NCI-H1105 treated with DMSO at 0.1 percent for 48 hours (cell line): ENCODE measurements at places on chromosomes 5 and 9.

DNA sequence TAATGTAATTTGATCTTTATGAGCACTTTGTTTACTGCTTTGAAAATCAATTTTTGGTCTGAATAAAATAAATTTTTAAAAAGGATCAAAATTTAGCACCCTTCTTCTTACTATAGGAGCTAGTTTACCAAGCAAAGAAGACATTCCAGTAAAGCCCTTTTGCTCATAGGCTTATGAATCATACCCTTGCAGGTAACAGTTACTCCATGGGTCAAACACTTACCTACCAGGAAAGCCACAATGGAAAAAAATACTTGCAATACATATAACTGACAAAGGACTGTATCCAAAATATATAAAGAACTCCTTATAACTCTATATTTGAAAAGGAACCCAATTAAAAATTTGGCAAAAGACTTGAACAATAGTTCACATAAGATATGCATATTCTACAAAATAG is 66.6 kb downstream of the SHOC1 start:
- no peak for DNase-seq

DNA sequence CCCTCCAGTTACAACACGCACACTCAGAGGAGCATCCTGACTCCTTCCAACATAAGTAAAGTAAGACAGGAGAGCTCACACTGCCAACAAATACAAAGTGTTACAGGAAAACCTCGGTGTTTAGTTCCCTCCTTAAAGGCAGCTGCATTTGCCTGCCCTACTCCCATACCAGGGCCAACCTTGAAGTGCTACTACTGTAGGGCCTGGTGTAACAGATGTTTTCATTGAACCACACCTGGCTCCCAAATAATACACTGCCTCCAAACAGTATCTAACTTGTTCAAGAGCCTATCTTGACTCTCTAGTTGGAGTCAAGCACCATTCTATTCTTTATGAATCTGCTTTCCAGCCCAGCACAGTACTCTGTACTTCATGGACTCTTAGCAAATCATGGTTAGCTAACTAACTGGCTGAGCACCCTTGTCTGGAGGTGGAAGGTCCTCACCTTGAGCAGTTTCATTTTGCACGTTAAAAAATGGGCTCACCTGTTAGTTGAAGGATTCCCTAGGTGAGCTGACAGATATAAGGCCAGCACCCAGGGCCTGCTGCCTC is 34.6 kb downstream of the TTC39B start:
- peak; percentile 40 for DNase-seq

GRCh38 chr5:29469581-29469980 is 1723.9 kb upstream of the CDH6 start:
- DNase-seq: no peak

GRCh38 chr5:132058646-132059042 is 1.8 kb upstream of the IL3 start:
- no peak for DNase-seq

DNA sequence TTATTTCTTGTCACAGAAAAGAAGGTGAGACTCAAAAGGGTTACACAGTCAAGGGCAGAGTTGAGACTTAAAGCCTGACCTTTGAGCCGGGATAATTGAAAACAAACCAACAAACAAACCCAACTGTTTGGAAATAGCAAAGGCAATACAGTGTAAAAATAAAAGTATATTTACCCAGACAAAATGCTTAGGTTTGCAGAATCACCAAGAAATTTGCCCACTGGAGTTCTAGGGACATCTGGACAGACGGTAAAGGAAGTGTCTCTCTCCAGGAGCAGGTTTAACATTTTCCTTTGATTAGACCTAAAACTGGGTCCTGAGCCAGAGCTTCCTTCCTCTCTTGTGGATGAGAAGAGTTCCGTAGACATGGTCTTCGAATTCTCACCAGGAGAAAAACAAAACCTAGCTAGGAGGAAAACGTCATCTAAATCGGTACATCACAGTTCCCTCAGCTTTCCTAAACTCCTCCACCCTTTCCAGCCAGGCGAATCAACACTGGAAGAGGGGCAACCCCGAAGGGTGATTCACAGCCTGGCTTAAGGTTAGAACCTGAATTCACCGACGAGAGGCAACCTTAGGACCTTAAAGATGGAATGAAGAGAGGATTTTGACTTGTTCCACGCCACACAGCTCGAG is 673 bp downstream of the CDC25C start:
- DNase-seq: no peak

DNA sequence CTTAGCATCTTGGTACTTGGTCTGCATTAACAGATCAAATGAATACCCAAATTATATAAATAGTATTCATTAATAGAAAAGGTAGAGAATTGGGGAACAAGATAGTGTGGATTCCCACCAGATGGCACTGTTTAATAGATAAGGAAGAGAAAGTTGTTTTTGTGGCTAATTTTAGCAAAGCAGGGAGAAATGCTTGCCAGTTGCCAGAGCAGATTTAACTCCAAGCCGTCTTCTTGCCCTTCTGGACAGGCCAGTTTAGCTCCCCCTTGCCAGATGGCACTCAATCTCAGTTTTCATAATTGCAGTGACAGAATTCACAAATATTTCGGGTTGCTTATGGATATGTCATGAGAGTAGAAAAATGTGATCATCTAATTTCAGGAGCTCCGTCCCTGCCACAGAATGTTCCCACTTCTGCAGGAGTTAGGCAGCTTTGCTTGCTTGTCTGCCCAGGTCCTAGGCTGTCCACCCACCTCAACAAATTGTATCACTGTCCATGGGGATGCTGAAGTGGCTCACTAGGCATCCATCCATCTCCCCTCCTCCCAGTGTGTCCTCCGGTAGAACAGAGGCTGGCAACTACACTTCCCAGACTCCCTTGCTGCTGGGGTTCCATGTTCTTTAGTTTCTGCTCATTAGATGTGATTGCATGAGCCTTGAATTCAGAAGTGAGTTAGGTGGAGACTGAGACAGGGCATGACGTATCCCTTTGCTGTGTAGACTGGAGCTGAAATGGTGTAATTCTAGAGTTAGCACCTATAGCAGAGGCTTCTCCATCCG is 11.8 kb upstream of the HEXB start:
- peak; percentile 46 for DNase-seq

GRCh38 chr9:137276473-137277328 is 825 bp upstream of the TOR4A start:
- no peak for DNase-seq

GRCh38 chr9:120846906-120847305 is 4.2 kb upstream of the PSMD5 start:
- DNase-seq: no peak

- peak; percentile 5 for DNase-seq
These were observed 5.6 kb downstream of the C5orf24 start for GRCh38 chr5:134851307-134851923.

DNA sequence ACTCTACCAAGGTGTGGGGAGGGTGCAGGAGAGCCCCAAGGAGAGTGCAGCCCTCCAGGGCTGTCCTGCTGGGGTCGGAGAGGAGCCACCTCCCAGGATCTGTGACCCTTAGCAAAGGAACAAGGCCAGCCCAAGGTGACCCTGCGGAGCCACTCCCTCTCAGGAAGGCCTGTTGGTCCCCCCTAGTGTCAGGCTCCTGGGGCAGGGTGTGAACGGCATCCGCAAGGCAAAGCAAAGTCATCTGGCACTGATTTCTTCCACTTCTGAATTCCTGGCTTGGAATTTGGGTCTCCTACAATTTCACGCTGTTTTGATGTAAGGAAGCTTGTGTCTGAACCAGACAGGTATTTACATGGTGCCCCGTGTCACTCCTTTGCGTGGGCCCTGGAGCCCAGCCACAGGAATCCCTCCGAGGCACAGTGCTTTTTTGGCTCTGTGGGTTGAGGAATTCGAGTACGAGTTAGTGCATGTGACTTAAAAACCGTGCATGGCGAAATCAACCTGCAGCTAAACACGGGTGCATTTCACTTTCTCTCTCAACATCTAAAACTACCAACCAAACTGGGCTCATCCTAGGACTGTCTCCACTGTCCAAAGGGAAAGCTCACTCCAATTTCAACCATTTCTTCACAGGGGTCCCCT is 24.5 kb upstream of the GFPT2 start:
- no peak for DNase-seq

DNA sequence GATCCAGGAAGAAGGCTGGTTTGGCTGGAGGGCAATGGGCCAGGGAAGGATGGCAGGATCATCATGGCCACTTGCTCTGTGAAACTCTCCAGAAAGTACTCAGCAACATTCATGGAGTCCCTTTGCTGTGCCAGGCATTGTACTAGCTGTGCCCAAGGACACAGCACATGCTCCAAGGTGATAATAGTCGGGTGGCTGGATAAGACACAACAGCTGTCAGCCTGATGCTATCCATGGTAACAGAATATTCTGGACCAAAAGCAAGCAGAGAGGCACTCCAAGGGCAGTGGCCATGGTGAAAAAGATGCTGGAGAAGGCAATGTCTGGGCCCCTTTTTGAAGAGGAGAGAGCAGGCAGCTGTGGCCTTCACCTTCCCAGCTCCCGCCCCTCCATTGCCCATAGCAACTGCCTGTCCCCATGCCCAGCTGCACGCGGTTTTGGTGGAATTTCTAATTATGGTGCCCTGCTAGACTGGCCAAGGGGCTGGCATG is 113.8 kb upstream of the CPEB4 start:
- no peak for DNase-seq

DNA sequence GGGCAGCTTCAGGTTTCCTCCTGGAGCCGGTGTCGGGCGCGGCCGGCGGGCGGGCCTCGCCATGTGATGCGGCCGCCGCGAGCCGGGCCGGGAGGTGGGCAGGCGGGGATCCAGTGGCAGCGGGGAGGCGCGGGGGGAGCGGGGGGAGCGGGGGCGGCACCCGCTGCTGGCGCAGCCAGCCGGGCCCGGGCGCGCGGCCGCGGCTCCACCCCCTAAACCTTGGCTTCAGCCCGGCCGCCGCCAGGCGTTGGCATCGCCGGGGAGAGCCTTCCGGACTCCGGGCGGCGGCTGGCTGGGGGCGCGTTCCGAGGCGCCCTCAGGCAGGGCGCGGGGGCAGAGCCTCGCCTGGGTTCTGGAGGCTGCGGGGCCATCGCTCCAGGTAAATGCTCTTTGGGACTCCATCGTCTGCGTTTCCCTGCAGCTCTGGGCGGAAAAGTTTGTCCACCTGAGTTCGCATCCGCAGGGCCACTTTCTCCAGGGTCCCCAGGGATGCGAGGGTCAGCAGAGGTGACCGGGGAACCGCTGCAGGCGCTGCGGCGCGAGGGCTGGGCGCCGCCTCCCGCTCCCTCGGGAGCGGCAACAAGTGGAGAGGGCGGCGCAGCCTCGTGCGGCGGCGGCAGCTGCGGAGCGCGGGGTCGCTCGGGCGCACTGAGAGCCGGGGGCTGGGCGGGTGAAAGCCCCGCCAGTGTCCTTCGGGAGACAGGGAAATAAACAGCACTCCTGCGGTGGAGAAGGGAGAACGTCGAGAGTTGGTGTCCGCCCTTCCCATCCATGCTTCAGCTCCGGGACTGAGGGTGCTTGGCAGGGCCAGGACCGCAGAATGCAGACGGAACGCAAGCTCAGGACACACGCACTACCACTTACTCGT is at the start of gene ARHGEF28:
TSS of gene ARHGEF28 (plus strand) at position 253 of the 868 bp plus-strand sequence. CDS start 58,656 bp downstream, outside the sequence.
- peak; percentile 36 for DNase-seq

DNA sequence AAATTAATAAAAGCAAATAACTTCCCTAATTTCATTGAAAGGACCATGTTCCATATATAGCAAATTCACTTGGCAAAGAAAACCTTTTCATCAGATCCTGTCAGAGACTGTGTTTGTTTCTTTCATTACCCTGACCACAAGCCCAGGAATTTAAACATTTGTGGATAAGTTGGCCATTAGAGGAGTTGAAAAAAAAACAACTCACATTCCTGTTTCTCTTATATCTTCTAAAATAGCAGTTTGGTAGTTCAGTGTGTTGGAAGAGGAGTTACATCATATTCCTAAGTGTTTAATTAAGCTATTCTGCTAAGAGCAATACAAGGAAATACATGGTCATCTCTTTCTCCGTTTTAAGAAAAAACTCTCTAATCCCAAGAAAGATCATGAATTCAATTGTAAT is 505.6 kb downstream of the TLE1 start:
- DNase-seq: no peak

DNA sequence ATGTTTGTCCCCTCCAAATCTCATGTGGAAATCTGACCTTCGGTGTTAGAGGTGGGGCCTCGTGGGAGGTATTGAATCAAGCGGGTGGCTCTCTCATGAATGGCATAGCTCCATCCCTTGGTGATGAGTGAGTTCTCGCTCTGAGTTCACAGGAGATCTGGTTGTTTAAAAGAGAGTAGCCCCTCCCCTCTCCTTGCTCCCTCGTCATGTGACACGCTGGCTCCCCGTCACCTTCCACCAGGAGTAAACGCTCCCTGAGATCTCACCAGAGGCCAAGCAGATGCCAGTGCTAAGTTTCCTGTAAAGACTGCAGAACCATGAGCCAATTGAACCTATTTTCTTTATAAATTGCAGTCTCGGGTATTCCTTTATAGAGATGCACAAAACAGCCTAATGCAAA is 74.5 kb downstream of the RASEF start:
- DNase-seq: no peak

GRCh38 chr5:14463629-14464028 is 118.0 kb upstream of the OTULINL start:
- DNase-seq: peak; percentile 10

- no peak for DNase-seq
These were observed 85.3 kb upstream of the SIMC1 start for GRCh38 chr5:176152930-176153311.

DNA sequence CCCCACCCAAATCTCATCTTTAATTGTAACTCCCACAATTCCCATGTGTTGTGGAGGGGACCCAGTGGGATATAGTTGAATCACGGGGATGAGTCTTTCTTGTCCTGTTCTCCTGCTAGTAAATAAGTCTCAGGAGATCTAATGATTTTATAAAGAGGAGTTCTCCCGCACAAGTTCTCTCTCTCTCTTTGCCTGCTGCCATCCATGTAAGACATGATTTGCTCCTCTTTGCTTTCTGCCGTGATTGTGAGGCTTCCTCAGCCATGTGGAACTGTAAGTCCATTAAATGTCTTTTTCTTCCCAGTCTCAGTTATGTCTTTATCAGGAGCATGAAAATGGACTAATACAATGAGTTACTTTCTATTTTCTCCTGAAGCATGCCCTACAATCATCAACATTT is 1158.5 kb downstream of the CDH18 start:
- no peak for DNase-seq

DNA sequence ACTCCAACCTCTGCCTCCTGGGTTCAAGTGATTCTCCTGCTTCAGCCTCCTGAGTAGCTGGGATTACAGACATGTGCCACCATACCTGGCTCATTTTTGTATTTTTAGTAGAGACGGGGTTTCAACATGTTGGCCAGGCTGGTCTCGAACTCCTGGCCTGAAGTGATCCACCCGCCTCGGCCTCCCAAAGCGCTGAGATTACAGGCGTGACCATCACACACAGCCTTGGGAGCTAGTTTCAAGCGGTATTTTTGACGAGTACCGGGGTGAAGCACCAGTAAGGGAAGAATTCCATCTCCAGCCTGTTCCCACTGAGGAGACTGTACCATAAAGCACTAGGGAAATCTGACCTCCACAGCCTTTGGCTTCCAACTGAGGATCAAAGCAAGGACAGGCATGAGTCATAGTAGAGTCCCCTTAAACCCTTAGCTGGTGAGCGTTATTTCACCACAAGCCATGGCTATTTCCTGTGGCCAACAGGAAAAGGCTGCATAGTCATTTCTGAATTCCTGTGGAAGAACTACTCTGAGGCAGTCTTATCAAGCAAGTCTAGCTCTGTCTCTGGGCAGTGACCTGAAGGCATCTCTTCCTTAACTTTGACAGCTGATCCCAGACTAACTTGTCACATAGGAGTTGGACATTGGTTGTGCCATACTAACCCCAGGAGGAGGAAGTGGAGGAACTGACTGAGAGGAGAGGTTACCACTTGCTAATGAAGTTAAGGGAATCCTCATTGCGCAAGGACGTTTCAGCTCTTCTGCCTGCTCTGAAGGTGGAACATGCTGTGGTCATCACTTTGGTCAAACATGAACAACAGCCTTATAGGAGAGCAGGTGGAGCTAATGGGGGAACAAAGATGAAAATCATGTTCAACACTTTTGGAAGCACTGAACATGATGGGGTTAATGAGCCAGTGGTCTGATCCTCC is 85.8 kb upstream of the DMRT1 start:
- DNase-seq: no peak
